Fibroblast of lung (primary cell): ENCODE measurements at places on chromosomes 11 and 22. TPM values are rescaled to one million over a fixed set of nuclear protein-coding genes. Genes with fewer than 3 reads are reported as not detected.

KCNK7 gene
- not detected in 2 replicates for polyA plus RNA-seq

RAB3IL1 gene
- 9.6 and 9.9 TPM in 2 replicates for polyA plus RNA-seq

OR2AG1 gene
- polyA plus RNA-seq: not detected in 2 replicates

EPS8L2 gene
- polyA plus RNA-seq: 17.0 and 18.4 TPM in 2 replicates

GRCh38 chr22:37309211-37310074 lies 27.1 kb downstream of the CYTH4 start:
- no peak for DNase-seq

GRCh38 chr11:64208086-64208795 lies 1.7 kb downstream of the FERMT3 start:
- no peak for DNase-seq

DNA sequence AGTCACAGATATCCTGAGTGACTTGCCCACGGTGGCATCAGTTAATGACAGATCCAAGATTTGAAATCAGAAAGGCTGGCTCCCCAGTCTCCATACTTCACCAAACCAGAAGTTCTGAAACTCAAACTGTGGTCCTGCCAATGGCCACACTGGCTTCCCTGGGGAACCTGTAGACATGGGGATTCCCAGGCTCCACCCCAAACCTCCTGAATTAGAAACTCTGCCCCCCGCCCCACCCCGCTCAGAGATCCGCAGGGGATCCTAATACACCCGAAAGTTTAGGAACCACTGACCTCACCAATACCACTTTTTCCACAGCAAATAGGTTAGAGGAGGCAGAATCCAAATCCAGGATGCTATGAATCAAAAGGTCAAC lies 15.3 kb downstream of the RTN4RL2 start:
- DNase-seq: no peak

DNA sequence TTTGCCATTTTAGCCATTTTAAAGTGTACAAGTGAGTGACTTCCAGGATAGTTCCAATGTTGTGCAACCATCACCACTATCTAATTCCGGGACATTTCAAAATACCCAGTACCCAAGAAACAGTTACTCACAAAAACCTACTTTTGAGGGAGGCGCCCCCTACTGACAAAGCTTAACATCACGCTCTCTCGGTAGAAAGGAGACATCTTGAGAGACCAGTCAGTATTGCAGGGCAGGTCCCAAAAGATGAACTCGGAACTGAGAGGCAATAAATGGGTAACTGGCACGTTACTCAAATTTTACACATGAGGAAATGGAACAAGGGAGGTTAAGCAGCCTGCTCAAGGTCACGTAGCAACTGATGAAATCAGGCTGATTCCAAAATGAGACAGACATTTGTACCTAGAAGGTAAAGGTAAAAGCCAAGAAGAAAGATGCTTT lies 50.0 kb upstream of the POU2AF1 start:
- no peak for DNase-seq

GRCh38 chr11:128098781-128099180 lies 488.6 kb downstream of the ETS1 start:
- DNase-seq: no peak

- peak; percentile 95 for DNase-seq
Observed at GRCh38 chr11:8717876-8718753, 35.5 kb downstream of the RPL27A start.

GRCh38 chr11:88421530-88421929 lies 84.0 kb upstream of the CTSC start:
- DNase-seq: peak; percentile 56

- peak; percentile 66 for DNase-seq
Observed at GRCh38 chr11:12675951-12676711, 1.9 kb downstream of the TEAD1 start.

DNA sequence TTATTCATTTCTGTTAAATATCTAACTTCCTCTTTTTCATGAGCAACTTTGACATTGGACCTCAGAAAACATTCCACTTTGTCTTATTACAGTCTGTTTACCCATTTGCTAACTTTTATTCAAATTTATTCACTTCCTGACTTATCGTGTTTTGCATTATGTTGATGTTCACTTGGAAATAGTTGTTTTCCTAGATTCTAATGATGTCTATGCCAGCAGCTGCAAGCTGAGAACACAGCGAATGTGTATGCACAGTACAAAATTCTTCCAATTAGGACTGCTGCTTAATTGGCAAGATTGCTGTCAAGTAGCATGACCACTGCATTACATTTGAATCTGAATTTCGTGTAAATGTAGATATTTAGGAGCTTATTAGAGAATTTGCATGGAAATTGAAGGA lies 61.5 kb upstream of the GRIA4 start:
- DNase-seq: no peak

DNA sequence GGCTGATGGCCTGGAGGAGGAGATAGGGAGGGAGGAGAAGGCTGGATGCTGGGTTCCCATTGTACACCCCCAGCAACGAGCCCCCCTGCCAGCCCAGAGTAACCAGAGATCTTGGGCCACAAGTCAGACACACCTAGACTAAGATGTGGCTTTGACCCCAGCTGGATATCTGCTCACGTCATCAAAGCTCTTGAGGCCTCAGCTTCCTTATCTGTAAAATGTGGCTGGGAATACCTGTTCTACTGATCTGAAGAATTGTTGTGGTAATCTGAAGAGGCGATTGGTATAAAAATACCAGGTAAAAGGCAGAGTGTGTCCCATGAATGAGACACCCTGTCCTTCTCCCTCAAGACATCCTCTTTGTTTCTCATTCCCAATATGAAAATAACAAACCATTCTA lies 280.0 kb downstream of the ST3GAL4 start:
- no peak for DNase-seq

GRCh38 chr11:134413826-134414731 lies 2.0 kb upstream of the B3GAT1 start:
- no peak for DNase-seq
